ENCODE measurements at places on chromosomes 5 and 9.

DNA sequence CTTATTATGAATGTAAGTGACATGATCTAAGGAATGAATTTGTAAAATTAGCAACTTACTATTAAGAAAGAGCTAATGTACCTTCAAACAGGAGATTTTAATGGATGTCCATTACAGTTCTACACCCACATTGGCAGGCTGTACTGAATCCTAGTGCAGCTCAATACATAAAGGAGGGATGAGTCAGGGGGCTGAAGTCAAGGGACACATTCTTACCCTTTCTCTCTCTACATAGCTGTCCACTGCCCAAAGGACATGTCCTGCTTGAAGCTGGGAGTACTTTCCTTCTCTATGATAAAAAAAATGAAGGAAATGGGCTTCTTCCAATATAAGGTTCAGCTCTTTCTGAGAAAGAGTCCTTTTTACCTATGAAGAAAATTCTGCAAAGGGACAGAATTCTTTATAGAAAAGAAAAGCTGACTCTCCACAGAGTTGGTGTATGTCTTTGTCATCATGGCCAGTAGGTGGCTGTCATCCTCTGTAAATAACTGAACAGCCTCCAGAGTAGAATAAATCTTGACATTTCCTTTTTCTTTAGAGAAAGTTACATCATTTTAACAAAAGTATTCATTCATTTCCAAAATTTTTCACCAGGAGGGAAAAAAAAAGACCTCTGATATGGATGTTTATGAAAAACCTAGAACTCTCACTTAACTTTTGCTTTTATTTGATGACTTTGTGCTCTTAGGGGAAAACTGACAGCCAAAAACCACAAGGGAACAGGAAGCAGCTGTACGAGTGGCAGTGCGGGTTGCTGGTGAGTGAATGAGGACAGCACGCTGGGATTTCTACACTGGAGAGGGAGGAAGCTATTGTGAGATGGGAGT, 13.1 kb upstream of the IFNA14 start:
- DNase-seq, result no peak

- DNase-seq, result no peak
Observed at GRCh38 chr5:78648359-78649210, at the start of gene LHFPL2. Gene LHFPL2 (minus strand): TSS chr5:78648772. CDS start chr5:78510213, 138,559 bp downstream.

DNA sequence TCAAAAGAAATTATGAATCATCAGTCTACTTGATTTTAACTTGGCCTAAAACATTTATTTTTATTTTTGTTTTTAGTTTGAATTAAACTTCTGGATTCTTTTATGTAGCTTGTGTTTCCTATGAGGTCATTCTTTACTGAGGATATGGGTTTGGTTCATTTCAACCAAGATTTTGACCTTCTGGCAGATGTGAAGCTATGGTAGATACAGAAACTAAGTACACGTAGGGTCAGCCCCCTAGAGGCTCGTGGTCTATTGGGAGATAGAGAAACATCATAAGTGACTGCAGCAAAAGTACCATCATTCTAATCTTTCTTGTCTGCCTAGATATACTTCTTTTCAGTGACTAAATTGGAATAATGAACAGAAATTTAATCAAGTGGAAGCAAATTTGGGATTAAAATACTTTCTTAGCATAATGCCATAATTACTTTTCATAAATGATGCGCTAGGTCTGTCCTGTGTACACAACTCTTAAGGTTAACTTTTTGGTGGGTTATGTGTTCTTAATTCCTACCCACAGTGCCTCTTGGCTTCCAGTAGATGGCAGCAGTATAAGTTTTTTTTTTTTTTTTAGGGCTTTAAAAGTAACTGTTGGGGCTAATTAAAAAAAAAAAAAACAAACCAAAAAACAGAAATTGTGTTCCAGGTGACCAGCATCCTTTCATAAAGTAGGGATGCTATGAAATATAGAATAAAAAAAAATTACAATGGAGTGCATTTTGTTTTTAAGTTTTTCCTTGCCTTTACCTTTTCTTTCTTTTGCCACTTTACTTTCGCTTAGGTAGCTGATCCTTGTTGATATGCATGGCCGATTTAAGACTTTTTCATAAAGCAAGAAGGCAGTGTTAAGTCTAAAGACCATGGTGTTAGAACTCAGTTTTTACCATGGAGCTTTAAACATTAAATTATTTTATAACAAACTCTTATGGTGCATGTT, 49.9 kb downstream of the LRRTM2 start:
- DNase-seq, result no peak

DNA sequence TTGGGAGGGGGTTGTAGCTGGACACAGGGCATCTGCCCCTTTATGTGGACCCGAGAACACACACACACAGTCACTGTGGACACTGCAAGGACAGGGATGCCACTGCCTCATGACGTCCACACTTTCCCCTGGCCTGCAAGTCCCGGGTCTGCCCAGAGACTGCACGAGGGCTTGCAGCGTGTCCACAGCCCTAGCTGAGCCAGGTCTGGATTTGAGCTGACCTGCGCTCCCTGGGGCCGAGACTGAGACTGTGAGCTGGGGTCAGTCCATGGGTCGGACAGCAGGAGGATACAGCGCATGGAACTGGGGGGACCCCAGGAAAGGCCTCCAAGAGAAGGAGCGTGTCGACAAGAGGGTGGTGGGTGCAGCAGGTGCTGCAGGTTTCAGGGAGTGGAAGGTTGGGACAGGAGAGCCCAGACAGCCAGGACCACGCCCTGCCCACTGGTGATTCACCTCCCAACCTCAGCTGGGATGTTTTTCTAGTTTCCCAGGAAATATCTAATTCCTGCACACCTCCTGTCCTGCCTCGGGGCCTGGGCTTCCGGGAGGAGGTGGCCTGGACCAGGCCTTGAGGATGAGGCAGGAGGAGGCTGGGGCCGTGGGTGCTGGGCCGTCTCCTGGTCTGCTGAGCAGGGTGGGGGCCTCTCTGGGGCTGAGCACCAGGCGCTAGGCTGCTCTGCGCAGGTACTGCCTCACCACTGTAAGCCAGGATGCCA, 806 bp upstream of the RNF224 start:
- DNase-seq, result no peak

DNA sequence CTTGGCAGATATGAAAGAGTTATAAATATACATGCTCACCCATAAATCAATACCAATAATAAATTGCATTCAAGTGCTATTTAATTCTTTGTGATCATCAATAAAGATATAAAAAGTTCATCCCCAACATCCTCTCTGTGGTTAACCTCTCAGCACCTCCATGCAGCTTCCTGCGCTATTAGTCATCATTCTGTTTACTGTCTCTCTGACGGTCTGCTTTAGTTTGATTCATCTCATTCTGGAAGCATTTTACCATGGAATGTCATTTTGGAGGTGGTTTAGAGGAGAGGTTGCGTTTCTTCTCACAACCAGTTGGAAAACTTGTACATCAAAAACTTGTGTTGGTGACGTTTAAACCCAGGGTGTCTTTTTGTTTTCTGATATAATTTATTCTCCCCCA, 486.6 kb downstream of the BRINP1 start:
- no peak for DNase-seq

DNA sequence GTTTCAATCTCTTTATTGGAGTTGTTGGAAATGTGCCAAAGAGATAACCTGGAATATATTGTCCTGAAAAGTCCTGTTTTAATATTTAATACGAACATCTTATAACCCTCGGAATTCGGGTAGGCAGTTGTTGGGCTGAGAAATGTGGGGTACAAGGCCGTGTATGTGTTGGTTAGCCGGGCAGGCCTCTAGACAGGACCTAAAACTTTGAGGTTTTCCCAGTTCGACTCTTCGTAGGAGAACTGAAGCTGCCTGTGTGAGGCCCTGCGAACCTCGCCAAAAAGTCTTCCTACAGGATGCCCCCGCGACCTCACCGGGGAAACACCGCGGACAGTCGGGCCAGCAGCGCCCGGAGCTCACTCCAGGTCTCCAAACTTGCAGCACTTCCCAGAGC, 583 bp upstream of the TJP2 start:
- no peak for DNase-seq

GRCh38 chr9:128034821-128035652, 32.1 kb downstream of the NAIF1 start:
- no peak for DNase-seq

GRCh38 chr5:163712011-163712410, 206.6 kb downstream of the MAT2B start:
- DNase-seq, result no peak

DNA sequence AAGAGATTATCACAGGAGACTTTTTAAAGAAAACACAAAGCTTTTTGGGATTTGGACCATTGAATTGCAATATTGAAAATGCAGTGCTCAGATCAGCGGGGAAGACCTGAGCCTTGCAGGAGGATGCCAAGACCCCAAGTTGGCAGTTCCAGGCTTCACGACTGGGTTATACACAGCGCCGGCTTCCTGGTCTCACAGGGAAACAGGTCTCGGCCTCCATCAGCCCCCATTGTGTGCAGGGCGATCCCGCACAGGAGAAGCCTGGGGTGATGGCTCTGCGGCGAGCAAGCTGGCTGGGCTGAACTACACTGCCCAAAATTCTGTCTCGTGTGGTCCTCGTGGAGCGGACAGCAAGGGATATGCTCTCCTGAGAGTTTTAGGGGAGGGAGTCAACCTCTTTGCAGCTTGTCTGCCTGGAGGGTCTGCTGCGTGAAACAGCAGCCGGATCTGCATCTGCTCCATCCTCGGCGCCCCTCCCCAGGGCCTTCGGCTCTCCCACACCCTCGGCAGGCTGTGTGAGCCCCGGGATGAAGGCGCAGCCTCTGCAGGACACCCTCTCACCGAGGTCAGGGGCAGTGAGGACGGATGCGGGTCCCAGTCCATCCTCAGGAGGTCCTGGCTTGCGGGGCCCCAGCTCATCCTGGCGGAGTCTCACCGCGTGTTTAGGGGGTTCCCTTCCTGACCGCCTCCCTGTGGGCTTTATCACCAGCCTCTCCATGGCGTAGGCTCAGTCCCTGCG, 60.6 kb downstream of the NSUN2 start:
- no peak for DNase-seq

DNA sequence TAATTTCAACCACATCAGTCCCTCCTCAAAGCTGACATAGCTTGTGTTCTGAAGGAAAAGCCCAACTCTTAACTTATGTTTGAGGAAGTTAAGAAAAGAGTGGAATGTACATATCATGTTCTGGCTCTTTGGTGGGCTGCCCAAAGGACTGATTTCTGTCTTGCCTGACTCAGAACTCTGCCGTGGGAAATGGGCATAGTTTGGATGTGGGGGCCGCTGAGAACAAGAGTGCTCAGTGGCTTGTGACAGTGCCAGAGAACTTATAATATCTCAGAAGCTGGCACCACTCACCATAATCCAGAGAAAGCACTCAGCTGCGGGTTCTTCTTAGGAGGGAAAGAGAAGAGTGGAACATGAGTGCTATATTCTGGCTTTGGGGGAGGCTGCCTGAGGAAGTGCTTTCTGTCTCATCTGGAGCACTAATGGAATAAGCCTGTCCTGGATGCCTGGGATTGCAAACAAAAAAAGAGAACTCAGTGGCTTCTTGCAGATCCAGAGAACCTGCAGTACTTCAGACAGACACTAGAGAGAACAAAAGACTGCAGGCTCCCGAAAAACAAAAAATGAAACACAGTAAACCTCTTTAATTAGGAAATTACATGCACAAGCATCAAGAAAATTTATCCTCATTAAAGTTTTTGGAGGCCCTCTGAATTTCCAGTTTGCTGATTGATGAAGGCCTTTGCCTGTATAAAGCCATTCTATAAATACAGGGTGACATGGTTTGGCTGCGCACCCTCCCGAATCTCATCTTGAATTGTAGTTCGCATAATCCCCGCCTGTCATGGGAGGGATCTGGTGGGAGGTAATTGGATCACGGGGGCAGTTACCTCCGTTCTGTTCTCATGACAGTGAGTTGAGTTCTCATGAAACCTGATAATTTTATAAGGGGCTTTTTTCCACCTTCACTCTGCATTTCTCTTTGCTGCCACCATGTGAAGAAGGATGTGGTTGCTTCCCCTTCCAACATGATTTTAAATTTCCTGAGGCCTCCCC, 207.0 kb downstream of the DMAC1 start:
- DNase-seq, result no peak

DNA sequence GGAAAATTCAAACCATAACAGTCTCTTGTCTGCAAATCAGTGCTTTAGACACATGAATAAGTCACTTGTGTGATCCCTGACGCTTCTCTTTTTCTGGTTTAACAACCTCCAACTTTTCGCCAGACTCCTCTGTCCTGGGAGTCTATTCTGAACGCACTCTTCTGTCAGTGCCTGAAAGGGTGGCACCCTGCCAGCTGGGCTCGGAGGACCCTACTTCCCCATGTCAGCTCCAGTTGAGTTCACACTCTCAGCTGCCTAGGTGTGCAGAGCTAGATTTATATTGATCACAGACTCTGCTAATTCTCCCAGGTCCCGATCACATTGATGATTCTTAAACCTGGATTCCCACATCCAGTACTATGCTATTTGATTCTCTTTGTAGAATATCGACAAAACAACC, 649.1 kb downstream of the BNC2 start:
- no peak for DNase-seq

- no peak for DNase-seq
Observed at GRCh38 chr9:125522328-125522725, 184.7 kb downstream of the MAPKAP1 start.

DNA sequence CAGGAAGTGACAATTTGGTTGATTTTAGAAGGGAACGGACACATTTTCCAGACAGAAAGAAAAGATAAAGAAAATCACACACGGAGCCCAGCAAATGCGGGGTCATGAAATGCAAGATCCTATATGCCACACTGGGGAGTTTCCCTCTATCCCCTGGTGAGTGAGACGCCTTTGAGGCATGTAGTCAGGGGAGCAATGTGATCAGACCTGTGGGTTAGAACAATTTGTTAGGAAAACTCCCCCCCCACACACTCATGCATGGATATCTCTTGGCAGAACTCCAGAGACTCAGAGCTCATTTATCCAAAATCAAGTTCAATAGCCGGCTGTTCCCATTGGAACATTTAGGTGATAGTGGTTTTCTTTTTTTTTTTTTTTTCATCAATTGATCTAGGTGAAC, 71.7 kb upstream of the TRIO start:
- no peak for DNase-seq

GRCh38 chr5:173411791-173412555, 83.8 kb upstream of the STC2 start:
- no peak for DNase-seq

DNA sequence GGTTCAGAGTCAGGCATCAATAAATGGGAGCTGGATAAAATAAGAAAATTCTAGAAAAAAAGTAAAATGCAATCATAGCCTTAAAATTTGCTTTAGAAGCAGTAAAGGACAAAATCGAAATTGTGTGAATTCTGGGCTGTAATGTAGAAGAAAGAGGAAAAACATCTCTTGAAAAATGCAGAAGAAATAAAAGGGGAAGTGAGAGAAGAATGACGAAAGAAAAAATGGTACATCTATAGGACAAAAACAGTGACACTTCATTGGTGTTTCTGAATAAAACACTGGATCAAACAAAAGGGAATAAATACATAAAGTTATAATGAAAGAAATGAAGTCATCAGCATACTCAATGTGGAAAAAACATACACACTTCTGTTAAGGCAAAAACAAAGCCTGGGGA, 642.3 kb downstream of the ACTL7B start:
- DNase-seq, result no peak

Data from stimulated activated CD4-positive, alpha-beta T cell treated with anti-CD3 and anti-CD28 coated beads, Interleukin-1b, Interleukin-23, amount 100 ng/mL, for 1 hour (primary cell).